ENCODE measurements at places on chromosomes 2 and 18.

- peak overlapping the region; percentile 49 for H3K27ac ChIP-seq
- peak; percentile 79 for DNase-seq
- no peak overlapping the region for H3K4me3 ChIP-seq
- H3K36me3 ChIP-seq, result no peaks in the 10 kb centered on the region
Observed at GRCh38 chr2:46645681-46646162, 166.4 kb downstream of the TMEM247 start.

DNA sequence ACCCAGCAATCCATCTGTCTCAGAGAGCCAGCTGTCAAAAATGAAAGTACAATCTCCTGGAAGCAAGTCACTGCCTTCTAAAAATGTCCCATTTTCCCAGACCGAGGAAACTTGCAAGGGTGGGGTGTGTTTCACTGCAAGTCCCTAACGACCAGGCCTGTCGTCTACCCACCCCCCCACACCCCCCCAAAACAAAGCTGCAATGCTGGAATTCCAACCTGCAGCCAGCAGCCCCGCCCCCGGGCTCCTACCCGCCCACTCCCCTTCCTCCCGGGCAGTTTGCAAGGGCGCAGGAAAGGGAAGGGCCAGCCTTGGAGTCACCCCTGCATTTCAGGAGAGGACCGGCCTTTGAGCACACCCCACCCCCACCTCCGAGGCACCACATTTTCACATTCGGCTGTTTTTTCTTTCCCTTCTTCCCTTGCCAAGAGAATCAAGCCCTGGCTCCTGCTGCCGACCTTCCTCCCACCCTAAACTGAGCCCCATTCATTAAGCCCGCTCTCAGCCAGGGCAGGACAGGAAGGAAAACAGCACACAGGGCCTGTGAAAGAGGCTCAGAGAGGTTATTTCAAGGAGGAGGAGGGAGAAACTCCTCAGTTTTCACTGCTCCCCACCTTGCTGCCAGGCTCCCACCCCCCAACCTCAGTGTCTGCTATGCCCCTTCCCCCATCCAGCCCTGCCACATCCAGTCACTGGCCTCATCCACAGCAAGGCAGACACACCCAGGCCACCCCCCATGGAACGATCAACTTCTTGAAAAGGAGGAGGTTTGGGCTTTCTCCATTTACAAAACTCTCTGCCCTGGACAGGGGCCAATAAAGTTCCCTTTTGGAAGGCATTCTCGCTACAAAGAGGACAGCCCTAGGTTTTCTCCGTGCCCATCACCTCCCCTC lies 11.3 kb downstream of the SMAD7 start:
- H3K4me3 ChIP-seq, result no peak overlapping the region
- no peaks in the 10 kb centered on the region for H3K36me3 ChIP-seq
- DNase-seq, result no peak
- H3K27me3 ChIP-seq, result no peaks in the 10 kb centered on the region

DNA sequence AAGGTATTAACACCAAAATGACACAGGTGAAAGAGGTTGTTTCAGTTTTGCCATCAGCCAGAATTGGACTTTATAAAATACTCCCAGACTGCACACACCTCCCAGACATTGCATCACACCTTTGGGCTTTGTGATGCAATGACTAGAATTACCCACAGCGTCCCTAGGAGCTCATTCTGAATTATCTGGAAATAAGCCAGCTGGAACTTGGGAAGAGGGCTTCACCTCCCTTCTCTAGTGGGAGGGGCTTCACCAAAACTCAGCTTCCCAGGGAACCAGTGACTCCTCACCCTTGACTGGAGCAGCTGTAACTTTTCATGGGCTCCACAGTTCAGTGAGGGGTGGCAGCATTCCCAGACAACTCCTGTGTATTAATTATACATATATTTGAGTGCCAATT lies 83.1 kb upstream of the BZW1 start:
- no peak overlapping the region for H3K4me3 ChIP-seq
- no peak overlapping the region for H3K27ac ChIP-seq
- 0 out of 2 replicates have a peak, but pooled peaks cover 3% of the 10 kb centered on the region for H3K27me3 ChIP-seq
- H3K36me3 ChIP-seq, result no peaks in the 10 kb centered on the region

- no peak overlapping the region for H3K27ac ChIP-seq
- peaks cover 57% of the 10 kb centered on the region for H3K36me3 ChIP-seq
- DNase-seq, result peak; percentile 87
- no peaks in the 10 kb centered on the region for H3K27me3 ChIP-seq
Observed at GRCh38 chr2:236576087-236576486, 6.5 kb downstream of the ACKR3 start.

- H3K27ac ChIP-seq, result no peak overlapping the region
- peaks cover 14% of the 10 kb centered on the region for H3K4me1 ChIP-seq
- DNase-seq, result no peak
- no peak overlapping the region for H3K4me3 ChIP-seq
- no peaks in the 10 kb centered on the region for H3K36me3 ChIP-seq
- no peaks in the 10 kb centered on the region for H3K27me3 ChIP-seq
Observed at GRCh38 chr18:75131381-75132000, 77.4 kb downstream of the PTGR3 start.

GRCh38 chr2:9472511-9472910 lies 1.8 kb upstream of the IAH1 start:
- peaks cover 40% of the 10 kb centered on the region for H3K36me3 ChIP-seq
- no peaks in the 10 kb centered on the region for H3K27me3 ChIP-seq
- H3K4me1 ChIP-seq, result no peaks in the 10 kb centered on the region
- no peak overlapping the region for H3K27ac ChIP-seq
- DNase-seq, result no peak

GRCh38 chr2:128308284-128308731 lies 10.4 kb downstream of the HS6ST1 start:
- H3K4me1 ChIP-seq, result peaks cover 49% of the 10 kb centered on the region
- H3K4me3 ChIP-seq, result no peak overlapping the region
- no peak overlapping the region for H3K27ac ChIP-seq
- H3K27me3 ChIP-seq, result no peaks in the 10 kb centered on the region

- H3K4me1 ChIP-seq, result no peaks in the 10 kb centered on the region
- no peak overlapping the region for H3K27ac ChIP-seq
- no peak for DNase-seq
- no peak overlapping the region for H3K4me3 ChIP-seq
Observed at GRCh38 chr2:101234169-101234938, 18.3 kb upstream of the CNOT11 start.

DNA sequence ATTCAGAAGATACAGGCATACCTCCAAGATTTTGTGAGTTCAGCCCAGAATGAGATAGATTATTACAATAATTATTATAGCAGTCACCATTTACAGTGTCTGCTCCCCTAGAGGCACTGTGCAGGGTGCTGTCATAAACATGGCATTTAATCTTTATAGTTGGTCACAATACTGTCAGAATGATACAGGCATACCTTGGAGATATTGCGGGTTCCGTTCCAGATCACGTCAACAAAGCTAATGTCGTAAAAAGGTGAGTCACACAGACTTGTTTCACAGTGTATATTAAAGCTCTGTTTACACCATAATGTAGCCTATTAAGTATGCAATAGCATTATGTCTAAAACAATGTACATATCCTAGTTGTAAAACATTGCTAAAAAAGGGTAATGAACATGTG lies 45.6 kb downstream of the ZRANB3 start:
- H3K36me3 ChIP-seq, result peaks cover 12% of the 10 kb centered on the region
- H3K27me3 ChIP-seq, result no peaks in the 10 kb centered on the region
- no peak overlapping the region for H3K27ac ChIP-seq
- no peak overlapping the region for H3K4me3 ChIP-seq

DNA sequence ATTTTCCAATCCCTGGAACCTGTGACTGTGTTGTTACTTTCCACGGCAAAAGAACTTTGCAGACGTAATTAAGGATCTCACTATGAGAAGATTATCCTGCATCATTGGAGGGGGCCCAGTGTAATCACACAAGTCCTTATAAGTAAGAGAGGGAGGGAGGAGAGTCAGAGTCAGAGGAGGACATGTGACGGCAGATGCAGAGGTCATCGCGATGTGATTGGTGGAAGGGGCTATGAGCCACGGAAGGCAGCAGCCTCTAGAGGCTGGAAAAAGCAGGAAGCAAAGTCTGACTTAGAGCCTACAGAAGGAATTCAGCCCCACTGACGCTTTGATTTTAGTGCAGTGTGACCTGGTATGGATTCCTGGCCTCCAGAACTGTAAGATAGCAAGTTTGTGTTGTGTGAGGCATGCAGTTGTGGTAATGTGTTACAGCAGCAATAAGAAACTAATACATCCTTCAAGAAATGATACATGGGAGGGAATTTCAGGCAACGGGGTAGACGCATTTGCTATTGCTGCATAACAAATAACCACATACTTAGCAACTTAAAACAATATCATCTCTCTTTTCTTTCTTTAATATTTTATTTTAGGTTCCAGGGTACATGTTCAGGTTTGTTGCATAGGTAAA lies 112.7 kb upstream of the SERPINE2 start:
- no peaks in the 10 kb centered on the region for H3K27me3 ChIP-seq
- DNase-seq, result peak; percentile 10
- no peak overlapping the region for H3K4me3 ChIP-seq
- H3K36me3 ChIP-seq, result no peaks in the 10 kb centered on the region
- no peak overlapping the region for H3K27ac ChIP-seq
- H3K4me1 ChIP-seq, result no peaks in the 10 kb centered on the region

DNA sequence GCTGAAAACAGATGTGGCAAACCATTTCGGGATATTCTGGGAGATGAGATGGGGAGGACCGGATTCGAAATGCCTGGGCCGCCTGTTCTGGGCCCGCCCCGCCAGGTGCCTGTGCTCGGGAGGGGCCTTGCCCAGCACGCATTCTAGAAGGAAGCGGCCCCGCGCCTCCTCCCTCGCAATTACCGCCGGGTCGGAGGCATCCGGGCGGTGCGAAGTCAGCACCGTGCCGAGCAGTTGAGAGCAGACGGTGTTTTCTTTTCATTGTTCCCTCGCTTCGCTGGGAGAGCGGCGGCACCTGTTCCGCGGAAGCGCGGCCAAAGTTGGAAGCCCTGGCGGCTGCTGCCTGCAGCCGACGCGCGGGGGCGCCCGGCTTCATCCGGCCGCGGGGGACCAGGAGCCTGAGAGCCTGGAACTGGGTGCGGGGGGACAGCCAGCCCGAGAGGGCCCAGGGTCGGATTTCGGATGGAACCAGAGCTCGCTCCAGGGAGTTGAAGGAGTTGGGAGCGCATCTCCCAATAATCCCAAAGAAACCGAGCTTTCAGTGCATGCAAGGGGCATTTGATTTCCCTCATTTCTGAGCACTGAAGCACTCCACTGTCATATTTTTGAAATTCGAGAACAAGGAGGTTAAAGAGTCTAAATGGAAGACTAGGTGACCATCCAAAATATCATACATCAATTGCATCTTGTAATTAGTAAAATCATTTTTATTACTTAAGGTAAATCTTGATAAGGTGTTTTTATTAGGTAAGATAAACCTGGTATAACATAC lies 241.8 kb upstream of the RAB12 start:
- DNase-seq, result peak; percentile 61
- peak overlapping the region; percentile 36 for H3K4me3 ChIP-seq
- H3K36me3 ChIP-seq, result no peaks in the 10 kb centered on the region

DNA sequence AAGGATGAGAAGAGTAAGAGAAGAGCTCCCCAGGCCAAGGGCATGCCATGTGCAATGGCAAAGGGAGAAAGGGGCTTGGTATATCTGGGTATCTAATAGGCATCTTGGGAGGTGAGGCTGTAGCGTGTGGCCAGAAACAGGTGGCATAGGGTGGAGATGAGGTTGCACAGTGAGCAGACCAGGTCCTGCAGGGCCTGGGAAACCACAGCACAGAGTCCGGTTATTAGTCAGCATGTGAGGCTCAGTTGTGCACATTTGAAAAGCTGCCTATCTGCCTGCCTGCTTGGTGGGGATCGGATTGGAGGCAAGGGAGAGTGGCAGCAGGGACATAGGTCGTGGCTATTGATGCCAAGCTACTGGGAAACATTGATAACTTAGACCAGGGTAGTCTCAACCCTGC lies 190.6 kb downstream of the TPGS2 start:
- no peaks in the 10 kb centered on the region for H3K36me3 ChIP-seq
- no peaks in the 10 kb centered on the region for H3K4me1 ChIP-seq
- H3K4me3 ChIP-seq, result no peak overlapping the region
- no peak for DNase-seq
- H3K27ac ChIP-seq, result no peak overlapping the region

- no peak overlapping the region for H3K4me3 ChIP-seq
- H3K4me1 ChIP-seq, result peaks cover 39% of the 10 kb centered on the region
- no peaks in the 10 kb centered on the region for H3K27me3 ChIP-seq
- DNase-seq, result peak; percentile 58
Observed at GRCh38 chr2:128362889-128363228, 44.2 kb upstream of the HS6ST1 start.

DNA sequence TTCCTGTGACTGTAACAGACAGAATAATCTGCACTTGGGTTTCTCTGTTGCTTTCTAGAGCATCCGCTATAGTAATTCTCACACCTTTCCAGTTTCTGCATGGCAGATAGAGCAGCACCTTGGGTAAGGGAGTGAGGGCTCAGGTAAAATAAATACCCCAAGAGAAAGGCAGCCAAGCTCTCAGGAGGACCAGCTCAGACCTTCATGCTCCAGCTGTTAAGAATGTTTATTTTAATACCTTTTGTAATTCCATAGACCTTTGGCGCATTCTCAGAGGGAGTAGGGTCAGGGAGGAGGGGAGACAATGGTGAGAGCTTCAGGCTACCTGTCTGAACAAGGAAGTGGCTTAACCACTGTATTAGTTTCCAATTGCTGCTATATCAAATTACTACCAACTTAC lies 16.2 kb upstream of the TMEM178A start:
- no peaks in the 10 kb centered on the region for H3K36me3 ChIP-seq
- DNase-seq, result no peak

- no peak for DNase-seq
- no peak overlapping the region for H3K4me3 ChIP-seq
- H3K27me3 ChIP-seq, result no peaks in the 10 kb centered on the region
- no peaks in the 10 kb centered on the region for H3K36me3 ChIP-seq
- H3K4me1 ChIP-seq, result no peaks in the 10 kb centered on the region
Observed at GRCh38 chr18:6269660-6270332, 144.9 kb downstream of the L3MBTL4 start.

GRCh38 chr2:232584238-232584637 lies 33.7 kb downstream of the EIF4E2 start:
- H3K27ac ChIP-seq, result no peak overlapping the region
- H3K27me3 ChIP-seq, result no peaks in the 10 kb centered on the region
- H3K4me3 ChIP-seq, result no peak overlapping the region
- H3K36me3 ChIP-seq, result peaks cover 9% of the 10 kb centered on the region

- no peak overlapping the region for H3K27ac ChIP-seq
- no peak for DNase-seq
- H3K27me3 ChIP-seq, result no peaks in the 10 kb centered on the region
- no peak overlapping the region for H3K4me3 ChIP-seq
- H3K36me3 ChIP-seq, result peaks cover 5% of the 10 kb centered on the region
Observed at GRCh38 chr2:189143925-189144324, 35.6 kb downstream of the COL5A2 start.

DNA sequence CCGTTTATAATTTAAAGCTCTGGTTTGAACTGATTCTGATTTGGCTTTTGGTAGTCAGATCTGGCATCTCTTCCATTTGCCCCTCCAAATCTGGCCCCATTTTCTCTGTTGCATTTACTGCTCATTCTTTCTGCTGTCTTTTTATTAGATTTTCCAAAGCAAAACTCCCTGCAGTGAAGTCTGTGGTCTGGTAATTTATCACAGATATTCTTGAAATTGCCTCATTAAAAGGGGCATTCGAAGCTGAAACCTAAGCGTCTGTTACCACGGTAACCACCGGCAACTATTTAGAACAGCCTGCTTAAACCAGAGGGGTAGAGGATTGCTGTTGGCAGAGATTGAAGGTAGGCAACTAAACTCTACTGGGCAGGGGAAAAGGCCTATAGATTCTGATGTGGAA lies 111.5 kb upstream of the UPP2 start:
- no peak overlapping the region for H3K27ac ChIP-seq
- H3K36me3 ChIP-seq, result no peaks in the 10 kb centered on the region
- no peak for DNase-seq
- no peaks in the 10 kb centered on the region for H3K27me3 ChIP-seq
